Activated CD4-positive, alpha-beta T cell treated with anti-CD3 and anti-CD28 coated beads for 36 hours (primary cell): ENCODE measurements at places on chromosomes 1 and 21. TPM values are rescaled to one million over a fixed set of nuclear protein-coding genes. Genes with fewer than 3 reads are reported as not detected.

- peak; percentile 29 for DNase-seq
These were observed at the start of gene BRINP2 for GRCh38 chr1:177170756-177171535. TSS of gene BRINP2 (plus strand) at chr1:177170958. CDS start at chr1:177229877, 58,919 bp downstream.

DNA sequence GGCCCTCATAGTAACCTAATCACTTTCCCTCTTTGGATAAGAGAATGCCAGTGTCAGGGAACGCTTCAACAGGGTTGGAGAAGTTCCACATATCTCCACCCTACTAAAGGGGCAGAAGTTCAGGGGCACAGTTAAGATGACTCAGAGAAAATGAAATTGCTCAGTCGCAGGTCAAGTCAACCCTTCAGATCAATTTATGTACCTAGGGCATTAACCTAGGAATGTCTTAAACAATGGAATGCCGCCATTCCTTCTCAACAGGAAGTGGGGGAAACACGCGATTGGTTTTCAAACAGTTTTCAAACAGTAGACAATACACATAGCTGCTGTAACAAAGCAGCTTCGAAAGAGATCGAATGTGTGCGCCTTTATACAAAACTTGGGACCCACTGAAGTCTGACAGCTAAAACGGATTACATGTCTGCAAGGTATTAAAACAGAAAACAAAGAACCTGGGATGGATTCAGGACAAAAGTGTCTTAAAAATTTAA is 897 bp downstream of the SLC25A24 start:
- no peak for DNase-seq

DNA sequence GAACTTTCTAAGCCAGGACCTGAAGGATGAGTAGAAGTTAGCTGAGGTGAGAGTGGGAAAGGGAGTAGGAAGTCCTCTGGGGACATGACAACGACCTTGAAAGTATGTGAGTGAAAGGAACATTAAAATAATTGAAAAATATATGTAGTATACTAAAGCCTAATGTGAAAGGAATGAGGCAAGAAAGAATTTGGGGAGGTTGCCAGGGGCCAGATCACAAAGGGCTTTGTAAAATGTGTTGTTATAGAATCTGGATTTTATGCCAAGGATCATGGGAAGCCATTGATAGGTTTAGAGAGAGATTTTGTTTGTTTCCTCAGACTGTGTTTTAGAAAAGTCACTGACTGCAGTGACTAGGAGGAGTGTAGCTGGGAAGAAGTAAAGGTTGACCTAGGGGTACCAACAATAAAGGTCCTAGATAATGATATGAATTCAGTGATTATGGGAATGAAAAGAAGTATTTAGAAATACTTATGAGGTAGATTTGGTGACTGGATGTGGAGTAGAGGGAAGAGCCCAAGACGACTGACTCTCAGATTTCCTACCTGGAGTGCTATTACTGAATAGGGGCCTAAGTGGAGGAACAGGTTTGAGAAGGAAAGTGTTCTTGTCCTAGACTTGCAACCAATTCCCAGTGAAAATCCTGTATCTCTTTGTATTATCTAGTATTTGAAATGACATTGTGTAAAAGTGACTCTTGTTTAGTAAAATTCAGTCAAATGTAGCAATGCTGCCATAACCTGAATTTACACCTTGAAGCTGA is 179.8 kb downstream of the PHTF1 start:
- DNase-seq, result no peak

DNA sequence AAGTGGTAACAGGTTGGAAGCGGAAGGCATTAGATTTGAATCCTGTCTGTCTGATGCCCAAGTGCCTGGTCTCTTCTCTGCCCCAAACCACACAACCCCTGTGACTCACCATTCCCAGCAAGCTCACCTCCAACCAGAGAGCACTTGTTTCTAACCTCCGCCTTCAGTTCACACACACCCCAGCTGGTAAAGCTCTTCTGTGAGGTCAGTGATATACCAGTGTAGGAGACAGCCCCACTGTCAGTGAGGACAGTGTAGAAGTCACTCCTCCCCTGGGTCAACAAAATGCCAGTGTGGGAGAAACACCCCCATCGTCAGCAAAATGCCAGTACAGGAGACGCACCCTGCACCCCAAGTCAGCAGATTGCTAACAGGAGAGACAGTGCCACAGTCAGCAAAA is 2.6 kb downstream of the RIMS3 start:
- peak; percentile 70 for DNase-seq

GRCh38 chr1:153597206-153597605 is 15.7 kb downstream of the S100A16 start:
- DNase-seq, result peak; percentile 51

- DNase-seq, result no peak
These were observed 113.2 kb upstream of the CACHD1 start for GRCh38 chr1:64356636-64357256.

DNA sequence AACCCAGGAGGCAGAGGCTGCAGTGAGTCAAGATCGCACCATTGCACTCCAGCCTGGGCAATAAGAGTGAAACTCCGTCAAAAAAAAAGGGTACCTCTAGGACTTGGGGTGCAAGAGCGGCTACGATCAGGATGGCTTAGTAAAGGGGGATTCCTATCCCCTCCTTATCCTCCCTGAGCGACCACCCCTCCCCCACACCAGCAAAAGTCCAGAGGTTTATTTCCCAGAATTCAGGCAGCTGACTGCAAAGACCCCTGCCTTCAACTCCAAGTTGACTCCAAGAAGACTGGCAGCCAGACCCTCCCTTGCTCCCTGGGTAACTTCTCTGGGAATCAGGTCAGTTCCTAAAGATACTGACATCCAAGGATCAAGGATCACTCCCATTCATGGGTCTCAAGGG is 12.4 kb upstream of the PRDM16 start:
- DNase-seq, result no peak

GRCh38 chr1:230319014-230319747 is 107.0 kb downstream of the PGBD5 start:
- DNase-seq, result no peak

DNA sequence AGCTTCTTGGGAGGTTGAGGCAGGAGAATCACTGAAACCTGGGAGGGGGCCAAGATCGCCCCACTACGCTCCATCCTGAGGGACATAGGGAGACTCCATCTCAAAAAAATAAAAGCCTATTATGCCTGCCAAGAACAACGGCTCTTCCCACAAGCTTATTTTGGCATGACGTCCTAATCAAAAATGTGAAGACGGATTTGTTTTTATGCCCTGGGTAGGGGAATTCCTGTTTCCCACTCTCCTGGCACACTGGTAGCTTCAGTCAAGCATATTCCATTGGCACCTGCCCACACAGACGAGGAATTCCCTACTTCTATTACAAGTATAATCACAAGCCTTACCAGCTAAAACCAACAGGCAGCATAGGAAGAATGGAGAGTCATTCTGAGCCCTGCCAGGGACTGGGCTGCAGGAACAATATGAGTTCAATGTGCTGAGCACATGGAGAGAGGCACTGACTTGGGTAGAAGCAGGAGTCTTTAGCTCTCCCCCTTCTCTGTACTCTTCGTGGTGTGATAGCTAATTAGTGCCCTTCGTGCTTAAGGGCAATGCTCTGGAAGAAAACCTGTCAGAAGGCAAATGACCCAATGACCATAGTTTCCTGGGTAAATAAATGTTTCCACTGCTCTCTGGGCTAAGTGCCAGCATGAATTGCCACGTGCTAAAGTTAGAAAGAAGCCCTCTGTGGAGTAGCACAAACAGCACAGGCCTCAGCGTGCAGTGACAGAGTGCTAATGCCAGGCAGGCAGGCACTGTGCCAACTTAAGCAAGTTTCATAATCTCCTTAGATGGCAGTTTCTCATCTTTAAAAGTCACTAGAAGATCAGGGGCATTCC is 16.8 kb downstream of the TNFSF4 start:
- DNase-seq, result no peak

DNA sequence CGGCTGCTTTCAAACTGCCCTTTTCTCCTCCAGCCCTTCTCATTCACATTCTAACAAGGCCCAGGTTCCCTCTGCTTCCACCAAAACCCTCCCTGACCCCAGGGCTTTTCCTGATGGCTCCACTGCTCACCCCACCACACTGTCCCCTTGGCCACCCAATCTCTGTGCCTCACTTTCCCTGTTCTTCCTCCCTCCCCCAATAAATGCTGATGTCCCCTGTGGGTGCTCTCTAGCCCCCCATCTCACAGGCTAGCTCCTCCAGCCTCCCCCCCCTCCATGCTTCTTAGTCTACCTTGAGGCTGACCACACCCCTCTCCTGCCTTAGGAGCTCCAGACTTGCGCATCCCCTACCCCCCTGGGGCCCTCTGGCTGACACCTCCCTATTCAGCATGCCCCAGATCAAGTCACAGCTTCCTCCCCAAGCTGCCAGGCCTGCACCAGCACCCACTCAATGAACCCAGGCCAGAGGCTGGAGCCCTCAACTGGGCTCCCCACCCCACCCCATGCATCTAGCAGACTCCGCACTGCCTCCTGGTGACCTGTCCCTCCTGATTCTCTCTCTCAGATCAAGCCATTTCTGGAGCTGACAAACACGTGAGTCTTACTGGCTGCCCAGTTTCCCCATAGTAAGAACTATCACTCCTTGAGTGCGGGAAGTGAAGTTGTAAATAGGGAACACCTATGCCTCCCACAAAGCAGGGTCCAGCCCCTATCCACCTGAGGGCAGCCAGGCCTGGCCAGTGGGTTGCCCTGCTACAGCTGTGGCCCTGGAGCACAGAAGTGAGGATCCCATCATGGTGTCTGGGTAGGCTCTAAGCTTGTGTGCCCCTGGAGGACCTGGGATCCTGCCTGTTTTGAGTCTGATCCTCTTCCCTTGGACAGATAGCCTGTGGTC is 117.9 kb downstream of the DMRTB1 start:
- peak; percentile 2 for DNase-seq

GRCh38 chr21:45622416-45623097 is 21.0 kb upstream of the PCBP3 start:
- DNase-seq, result no peak

- DNase-seq, result no peak
These were observed 7.6 kb downstream of the SESN2 start for GRCh38 chr1:28266920-28267322.

- DNase-seq, result no peak
These were observed 144.5 kb downstream of the C1orf21 start for GRCh38 chr1:184531296-184531695.

- DNase-seq, result no peak
These were observed 5.2 kb upstream of the LRRC53 start for GRCh38 chr1:74517599-74518051.

- no peak for DNase-seq
These were observed 141.4 kb downstream of the LHX8 start for GRCh38 chr1:75275631-75276030.

DNA sequence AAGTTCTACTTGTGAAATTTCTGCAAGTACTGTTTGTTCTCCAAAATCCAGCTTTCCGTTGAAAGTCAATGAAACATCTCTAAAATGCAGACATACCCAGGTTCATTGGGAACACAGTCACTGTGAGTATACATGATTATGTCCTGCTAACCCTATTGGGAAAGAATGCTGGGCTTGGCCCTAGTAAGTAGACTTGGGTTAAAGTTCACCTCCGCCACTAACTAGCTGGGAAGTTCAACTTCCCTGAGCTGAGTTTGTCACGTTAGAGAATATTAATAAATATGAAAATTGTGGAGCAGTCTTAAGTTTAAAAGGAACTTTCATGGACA is 10.5 kb upstream of the PGD start:
- no peak for DNase-seq

DNA sequence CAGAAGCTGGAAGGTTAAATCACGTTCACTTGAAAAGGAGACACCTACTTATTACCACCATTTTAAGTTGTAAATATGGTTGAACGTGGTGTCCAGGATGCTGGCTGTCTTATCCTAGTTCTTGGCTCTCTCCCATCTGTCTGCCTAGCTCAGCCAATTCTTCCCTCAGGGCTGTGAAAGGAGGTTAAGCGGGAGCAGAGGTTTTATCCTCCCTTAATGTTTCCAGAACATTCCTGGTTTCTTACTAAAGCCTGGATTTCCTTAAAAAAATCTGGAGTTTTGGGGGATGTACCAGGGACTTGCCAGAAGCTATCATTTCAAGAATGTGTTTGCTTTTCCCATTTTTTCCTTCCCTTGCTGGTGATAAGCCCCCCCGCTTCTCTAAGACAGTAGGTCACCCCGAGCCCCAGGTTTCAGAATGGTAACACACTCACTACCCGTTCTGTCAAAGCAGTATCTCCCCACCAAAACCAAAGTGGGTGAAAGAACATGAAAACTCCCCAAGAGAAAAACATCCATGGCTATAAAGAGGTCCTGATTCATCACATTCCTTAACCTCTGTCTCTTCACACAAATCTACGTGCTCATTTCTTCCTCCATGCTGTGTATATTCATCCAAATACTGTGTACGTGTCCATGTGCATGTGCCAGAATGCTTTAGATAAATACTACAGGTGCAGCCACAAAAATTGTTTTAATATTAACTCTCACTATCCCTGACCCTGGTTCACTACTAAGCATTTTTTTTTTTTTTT is 114.7 kb downstream of the MAP3K21 start:
- no peak for DNase-seq

DNA sequence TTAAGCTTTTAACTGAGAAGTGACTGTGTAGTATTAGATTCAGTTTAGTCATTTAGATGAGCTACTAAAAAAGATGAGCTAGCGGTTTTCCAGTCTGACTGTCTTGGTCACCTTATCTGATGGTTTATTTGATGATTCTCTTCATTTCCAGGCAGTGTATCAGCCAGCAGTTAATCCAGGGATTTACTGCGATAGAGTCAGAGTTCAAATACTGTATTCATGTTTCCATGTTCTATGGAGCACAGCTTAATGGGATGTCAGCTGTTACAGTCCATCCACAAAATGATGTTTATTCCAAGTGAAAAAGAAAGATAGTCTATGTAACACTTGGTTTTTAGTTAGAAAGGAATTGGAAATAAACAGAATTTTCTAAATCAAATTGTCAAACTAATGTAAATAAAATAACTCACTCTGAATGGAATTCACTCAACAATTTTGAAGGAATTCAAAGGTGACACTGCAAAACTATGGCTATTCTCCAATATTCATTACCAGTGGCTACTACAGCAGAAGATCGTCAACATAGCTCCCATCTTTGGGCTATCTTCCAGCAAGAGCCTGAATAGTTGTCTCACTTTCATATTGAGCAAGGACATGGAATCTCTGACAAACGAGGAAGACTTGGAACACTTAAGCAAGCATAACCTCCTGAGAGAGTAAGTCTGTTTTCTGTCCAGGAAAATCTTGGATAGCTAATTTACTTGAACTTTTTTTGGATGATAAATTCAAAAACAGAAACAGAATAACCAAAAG is 54.6 kb upstream of the DPT start:
- DNase-seq, result no peak

DNA sequence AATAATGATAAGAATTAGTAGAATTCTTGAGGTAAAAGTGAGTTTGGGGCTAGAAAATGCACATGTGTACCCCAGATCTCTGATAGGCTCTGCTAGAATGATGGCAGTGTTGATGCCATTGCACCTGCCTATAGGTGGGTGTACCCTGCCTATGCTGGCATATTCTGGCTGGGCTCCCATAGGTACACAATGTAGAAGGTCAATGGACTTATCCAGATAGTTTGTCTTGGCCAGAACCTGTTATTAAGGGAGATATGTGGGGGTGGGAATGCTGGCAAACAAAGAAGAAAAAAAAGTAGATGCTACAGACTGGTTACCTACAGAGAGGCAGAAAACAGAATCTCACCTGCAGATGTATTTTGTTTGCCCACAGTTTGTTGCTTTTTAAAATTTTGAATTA is 14.1 kb upstream of the KLHDC8A start:
- DNase-seq, result no peak

SLC25A24 gene
- total RNA-seq, result 15.4 TPM

RIMKLA gene
- 8.9 TPM for total RNA-seq

AADACL4 gene
- not detected for total RNA-seq

ACBD3 gene
- total RNA-seq, result 17.0 TPM

NOL9 gene
- total RNA-seq, result 44.7 TPM

DNALI1 gene
- 0.16 TPM for total RNA-seq

PTBP2 gene
- total RNA-seq, result 13.5 TPM
